ENCODE measurements at places on chromosomes 7 and 10.

- DNase-seq, result no peak
Measured at GRCh38 chr7:28280516-28280915, 99.9 kb upstream of the JAZF1 start.

GRCh38 chr7:23074443-23075261 is 30.9 kb upstream of the KLHL7 start:
- no peak for DNase-seq

DNA sequence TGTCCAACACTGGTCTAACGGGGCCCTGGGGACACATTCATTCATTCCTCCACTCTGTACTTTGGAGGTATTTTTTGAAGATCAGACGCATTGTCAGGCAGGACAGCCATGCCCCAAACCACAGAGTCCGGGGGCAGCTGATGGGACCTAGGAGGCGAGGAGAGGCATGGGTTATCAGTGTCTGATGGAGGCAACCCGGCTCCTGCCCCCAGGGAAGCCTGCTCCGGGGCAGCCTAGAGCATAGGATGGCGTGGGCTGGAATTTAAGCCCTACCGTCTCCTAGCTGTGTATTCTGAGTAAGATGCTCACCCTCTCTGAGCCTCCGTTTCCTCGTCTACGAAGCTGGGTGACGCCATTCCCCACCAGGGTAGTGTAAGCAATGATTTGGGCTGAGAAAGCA is 55.4 kb upstream of the ELN start:
- DNase-seq, result no peak

- DNase-seq, result no peak
Measured at GRCh38 chr7:136966825-136967224, 98.4 kb downstream of the CHRM2 start.

GRCh38 chr7:141225916-141226618 is 152.2 kb downstream of the TMEM178B start:
- no peak for DNase-seq

DNA sequence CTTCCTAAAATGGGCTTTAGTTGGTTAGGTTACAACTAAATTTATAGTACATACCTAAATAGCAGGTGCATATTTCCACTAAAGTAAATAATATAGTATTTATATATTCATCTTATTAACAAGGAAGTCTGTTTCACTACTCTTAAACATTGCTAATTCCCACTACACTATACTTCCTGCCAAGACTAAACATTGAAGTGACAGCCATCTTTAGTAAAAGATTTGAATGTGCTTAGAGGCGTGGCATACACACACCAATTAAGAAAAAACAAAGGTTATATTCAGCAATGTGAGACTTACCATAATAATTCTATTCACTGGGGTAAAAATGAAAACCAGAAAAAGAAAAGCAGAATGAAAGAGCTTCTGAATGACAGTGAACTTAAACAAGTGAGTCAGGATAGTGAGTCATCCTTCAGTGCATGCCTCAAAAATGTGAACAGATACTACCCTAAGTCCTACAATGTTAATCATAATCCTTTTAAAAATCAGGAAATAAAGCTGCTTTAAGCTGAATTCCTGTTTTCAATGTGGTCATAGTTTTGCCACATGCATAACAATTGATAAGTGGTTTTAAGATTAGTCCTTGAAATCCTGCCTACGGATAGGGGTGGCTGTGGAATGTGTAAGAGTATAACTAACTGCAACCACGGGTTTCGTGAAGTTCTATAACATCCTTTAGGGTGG is 59.4 kb downstream of the USP6NL start:
- DNase-seq, result peak; percentile 83

Data from brain microvascular endothelial cell (primary cell).